Glomerular endothelial cell (primary cell): ENCODE measurements at places on chromosomes 1 and 21. TPM values are rescaled to one million over a fixed set of nuclear protein-coding genes. Genes with fewer than 3 reads are reported as not detected.

GRCh38 chr1:213661302-213661701, 326.5 kb upstream of the PROX1 start:
- no peak for DNase-seq

DNA sequence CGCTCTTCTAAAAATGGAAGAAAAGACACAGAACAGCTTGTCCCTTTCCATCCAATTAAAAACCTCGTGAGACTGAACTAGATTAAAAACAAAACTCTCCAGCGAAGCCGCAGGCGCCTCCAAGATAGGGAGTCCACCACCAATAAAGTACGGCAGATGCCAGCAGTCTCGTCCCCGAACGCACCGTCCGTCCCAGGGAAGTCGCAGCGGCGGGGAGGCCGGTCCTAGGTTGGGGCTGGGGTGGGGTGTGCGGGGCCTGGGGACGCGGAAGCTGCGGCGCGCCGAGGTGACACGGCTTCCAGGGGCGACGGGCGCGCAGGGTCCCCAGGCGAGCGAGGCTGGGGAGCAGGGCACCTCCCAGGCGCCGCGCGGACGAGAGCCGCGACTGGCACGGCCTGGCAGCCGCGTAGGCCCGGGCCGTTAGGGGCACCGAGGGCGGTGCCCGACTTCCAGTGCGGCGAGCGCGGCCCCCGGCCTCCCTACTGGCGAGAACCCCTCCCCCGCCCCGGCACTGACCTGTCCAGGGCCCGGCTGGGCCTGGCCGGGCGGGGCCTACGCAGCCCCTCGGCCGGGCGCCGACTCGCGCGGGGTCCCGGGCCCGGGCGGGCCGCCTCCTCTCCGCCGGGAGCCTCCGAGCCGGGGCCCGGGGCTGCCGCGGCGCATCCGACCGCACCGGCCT, 28.3 kb upstream of the A3GALT2 start:
- DNase-seq = no peak

ASCL5 gene
- total RNA-seq = not detected in 2 replicates

DNA sequence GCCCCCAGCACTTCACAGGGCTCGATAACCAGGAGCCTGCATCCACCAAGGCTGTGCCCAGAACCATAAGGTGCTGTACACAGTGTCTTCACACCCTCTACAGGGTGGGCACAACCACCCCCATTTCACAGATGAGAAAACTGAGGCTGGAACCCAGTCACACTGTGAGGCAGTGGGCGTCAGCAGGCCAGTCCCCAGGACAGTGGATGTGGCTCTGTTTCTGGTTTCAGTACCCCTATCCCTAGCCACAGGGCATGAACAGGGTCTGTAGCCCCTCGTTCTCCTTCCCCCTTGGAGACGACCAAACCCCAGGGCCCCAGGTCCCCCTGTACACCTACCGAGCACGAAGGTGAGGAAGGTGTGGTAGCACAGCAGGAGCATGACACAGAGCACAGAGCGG, 27.6 kb downstream of the TTC39A start:
- no peak for DNase-seq

- no peak for DNase-seq
Measured at GRCh38 chr1:19361611-19362147, 49.6 kb downstream of the SLC66A1 start.

AGBL4 gene
- not detected in 2 replicates for total RNA-seq

VCAM1 gene
- total RNA-seq = 61.9 and 66.7 TPM in 2 replicates
